HTR-8/SVneo (cell line): ENCODE measurements at places on chromosomes 16 and 17.
A peak's percentile ranks its signal among the peaks of the same experiment; 100 is the strongest.

DNA sequence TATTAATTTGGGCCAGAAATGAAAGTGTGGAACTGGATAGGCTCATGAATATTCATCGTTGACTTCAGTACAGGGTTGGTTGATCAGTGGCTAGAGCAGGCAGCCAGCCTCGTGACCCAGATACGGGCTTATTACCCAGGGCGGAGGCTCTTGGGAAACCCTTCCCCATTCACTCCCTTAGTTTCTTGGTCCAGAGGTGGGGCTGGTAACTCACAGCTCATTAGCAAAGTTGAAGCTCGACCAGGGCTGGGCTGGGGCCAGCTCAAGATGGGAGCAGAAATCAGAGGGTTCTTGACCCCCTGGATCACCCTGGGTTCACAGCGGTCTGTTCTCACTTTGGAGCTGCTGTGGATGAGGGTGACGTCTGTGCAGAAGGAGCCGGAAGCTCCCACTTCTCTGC is 44.6 kb upstream of the GSE1 start:
- DNase-seq = no peak

DNA sequence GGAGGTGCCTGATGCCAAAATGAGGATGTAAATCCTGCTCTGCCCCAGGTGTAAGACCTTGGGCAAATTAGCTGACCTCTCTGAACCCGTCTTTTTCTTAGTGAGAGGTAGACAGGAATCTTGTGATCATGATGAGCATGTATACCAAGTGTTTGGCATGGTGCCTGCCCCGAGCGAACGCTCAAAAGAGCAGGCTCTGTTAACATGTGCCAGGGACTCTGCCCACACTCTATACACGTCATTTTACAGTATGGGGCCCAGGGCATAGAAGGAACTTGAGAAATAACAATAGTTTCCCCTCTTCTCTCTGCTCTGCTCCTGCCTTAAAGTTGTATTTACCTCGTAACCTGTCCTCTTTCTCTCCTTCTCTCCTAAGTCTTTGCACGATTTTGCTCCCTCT is 9.3 kb upstream of the MAF start:
- DNase-seq = no peak

DNA sequence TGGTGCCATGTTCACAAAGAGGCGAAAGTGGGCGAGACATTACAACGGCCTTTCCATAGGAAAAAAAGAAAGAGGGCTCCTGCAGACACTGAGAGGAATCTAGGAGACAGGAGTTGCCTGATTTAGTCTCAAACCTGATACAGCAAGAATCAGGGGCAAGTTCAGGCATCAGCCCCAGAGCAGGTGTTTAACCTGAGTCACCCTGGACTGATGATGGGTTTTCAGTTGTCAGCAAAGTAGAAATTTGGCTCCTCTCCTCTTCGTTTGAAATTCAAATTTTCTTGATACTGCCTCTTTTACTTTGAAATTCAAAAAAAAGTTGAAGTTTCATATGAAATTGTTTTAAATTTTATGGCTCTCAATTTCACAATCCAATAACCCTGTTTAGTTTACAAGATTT is 189.5 kb downstream of the ABCC12 start:
- DNase-seq = no peak

DNA sequence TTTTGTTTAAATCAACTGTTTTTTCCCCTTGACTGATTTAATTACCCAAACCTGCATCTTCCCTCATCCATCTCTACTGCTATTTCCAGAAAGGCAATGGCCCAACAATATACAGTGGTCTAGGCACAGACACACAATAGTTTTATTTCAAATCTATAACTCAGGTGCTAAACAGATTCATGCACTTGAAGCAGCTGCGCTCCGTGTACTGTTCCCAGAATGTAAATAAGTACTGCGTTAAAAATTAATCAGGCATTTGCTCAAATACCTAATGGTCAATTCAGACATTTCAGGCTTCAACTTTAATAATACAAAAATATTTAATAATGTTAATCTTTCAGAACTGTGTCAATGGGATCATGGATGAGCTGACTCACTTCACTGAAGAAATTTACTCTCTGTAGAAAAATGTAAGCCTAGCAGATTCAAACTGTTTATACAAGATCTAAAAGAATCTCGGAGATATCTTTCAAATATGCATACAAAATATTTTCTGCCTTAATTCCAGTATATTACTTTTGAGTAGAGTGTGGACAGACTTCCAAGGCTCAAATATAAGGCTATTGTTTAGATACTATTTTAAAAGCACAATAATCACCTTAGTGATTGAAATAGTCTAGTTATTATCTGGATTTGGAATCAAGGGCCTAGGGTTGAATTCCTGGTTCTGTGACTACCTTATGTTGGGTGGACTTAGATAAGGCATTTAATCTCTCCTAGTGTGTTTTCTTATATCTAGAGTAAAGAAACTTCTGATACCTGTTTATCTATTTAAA is 97.4 kb upstream of the PSMD7 start:
- DNase-seq = no peak

GRCh38 chr17:76407509-76407908 is 23.1 kb downstream of the SPHK1 start:
- no peak for DNase-seq

- DNase-seq = peak; percentile 41
Measured at GRCh38 chr16:77288222-77288621, 89.0 kb downstream of the SYCE1L start.

DNA sequence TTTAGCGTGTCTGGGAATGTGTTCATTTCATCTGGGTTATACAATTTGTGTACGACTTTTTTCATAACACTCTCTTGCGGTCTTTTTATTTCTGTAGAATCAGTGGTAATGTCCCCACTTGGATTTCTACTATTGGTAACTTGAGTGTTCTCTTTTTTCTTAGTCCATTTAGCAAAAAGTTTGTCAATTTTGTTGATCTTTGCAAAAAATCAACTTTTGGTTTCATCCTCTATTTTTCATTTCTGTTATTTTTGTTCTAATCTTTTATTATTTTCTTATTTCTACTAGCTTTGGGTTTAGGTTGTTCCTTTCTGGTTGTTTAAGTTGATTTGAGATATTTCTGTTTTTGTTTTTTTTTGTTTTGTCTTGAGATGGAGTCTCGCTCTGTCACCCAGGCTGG is 7.7 kb upstream of the SLC22A31 start:
- no peak for DNase-seq

GRCh38 chr16:68728523-68728922 is 8.6 kb upstream of the CDH1 start:
- no peak for DNase-seq

GRCh38 chr16:58035356-58036170 is 10.0 kb downstream of the MMP15 start:
- DNase-seq = no peak

GRCh38 chr16:56651586-56651985 is at the start of gene MT1B:
Gene MT1B, plus strand, starts transcription at chr16:56651886. Its CDS starts 68 bp downstream, at chr16:56651954.
- no peak for DNase-seq

DNA sequence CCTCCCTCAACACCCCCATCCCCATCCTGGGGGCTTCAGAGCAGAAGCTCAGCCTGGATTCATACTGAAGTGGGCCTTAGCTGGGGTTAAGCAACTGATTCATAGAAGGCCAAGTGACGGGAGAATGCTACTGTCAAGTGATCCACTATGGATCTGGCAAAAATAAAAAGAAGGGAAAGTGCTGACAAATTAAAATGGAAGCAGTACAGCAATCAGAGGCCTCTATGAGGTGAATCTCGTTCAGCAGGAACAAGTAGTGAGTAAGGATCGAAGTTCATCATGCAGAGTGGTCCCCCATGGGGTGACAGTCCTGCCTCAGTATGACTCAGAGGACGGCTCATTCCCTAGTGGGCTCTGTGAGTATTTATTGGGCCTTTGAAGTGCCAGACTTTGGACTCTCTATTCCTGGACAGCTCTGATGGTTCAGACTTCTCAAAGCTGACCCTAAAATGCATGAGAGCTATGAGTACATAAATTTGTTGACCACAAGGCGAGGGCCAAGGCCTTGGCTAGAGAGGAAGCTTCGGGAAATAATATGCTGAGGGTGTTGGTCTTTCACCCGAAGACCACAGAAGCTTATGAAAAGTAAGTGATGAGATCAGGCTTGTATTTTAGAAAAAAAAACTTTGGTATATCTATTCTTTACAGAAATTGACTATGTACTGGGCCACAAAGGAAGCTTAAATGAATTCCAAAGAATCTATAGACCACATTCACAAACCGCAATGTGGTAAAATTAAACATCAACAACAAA is 5.3 kb upstream of the NSMCE1 start:
- no peak for DNase-seq

DNA sequence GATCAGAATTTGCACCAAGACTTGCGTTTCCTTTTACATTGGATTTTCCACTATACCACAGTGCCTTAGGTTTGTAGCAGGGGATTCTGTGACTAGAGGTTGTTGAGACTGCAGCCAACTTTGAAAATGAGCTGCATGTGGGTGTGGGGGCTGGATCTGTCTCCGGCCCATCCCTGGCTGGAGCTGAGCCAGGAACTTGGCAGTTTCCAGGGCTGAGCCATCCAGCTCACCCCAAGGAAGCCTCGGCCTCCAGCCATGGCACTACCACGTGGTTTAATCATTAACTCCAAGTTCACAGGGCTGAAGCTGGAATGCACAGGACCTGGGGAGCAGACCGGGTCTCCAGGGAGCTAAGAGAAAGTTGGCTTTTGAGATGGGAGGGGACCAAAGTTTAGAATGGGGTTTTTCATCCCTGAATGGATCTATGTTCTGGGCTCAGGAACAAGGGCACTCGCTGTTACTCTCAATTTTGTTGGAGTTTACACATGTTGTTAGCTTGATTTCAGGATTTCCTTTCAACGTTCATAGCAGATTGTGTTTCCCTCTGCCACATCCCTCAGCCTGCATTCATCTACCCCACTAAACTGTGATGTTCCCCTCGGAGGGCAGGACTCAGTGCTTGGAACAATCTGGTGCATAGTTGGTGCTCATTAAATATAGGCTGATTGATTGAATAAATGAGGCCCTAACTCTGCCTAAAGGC is 42.3 kb upstream of the HNF1B start:
- DNase-seq = no peak

- DNase-seq = no peak
Measured at GRCh38 chr16:4744555-4745273, 10.4 kb downstream of the DNAAF8 start.

DNA sequence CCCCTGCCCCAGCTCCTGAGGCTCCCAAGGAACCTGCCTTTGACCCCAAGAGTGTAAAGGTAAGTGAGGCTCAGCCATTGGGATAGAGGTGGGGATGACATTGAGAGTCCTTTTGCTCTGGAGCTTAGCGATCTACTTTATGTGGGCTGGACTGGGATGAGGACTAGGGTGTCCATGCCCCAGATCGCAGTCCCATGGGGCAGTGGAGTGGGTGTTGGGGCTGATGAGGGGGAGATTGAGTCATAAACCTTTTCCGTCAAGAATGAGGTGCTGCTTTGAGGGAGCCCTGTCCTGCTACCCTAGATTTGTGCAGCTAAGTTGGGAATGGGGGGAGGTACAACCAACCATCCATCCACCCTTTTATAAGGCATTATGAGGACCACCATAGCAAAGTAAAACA is 351 bp downstream of the MYL4 start:
- no peak for DNase-seq

DNA sequence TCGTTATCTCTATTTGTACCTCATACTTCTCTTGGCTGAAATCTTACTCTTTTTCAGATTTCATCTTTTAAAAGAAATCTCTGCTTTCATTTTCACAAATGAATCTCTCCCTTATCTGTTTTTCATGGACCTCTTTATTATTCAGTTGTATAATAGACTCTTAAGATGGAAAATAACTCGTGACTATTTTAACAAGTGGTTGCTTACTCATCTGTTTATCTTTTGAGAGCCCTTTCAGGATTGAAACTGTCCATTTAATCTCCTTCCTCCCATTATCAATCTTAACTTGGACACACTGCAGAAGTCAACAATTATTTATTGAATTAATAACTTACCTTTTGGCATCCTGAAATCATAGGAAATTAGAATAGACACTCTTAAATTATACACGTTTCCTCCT is 68.8 kb downstream of the ABCA8 start:
- no peak for DNase-seq

DNA sequence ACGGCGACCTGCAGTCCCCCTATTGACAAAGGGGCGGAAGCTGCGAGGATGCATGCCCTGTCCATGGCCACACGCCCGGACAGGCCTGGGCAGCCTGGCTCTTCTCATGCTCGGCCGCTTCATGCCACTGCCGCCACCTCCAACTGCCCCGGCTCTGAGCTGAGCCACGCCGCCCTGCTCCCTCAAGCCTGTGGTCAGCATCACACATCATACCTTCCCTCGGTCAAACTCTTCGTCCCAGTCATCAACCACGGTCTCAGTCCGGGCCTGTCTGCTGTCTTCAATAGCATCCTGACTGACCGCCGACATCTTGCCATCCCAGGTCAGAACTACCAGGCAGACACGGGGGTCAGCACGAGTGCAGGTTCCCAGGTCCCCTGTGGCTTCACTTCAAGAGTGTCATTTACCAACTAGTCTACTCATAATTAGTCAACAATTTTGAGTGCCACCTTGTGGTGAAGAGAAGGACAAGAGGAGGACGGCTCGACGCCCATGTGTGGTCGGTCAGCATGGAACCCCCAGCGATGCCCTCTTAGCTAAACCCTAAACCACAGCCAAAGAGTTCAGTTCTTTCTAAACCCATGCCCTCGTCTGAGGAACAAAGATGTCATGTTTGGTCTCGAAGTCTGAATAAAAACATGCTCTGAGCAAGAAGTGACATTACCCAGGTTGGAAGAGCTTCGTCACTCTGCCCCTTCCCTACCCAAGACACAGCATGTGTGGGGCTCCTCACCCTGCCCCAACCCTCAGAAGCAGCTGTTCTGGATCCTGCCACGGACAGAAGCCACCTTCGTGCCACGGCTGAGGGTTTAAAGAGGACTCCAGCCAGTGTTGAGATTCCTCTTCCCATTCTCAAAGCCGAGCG is 16.9 kb upstream of the CYTH1 start:
- DNase-seq = no peak

DNA sequence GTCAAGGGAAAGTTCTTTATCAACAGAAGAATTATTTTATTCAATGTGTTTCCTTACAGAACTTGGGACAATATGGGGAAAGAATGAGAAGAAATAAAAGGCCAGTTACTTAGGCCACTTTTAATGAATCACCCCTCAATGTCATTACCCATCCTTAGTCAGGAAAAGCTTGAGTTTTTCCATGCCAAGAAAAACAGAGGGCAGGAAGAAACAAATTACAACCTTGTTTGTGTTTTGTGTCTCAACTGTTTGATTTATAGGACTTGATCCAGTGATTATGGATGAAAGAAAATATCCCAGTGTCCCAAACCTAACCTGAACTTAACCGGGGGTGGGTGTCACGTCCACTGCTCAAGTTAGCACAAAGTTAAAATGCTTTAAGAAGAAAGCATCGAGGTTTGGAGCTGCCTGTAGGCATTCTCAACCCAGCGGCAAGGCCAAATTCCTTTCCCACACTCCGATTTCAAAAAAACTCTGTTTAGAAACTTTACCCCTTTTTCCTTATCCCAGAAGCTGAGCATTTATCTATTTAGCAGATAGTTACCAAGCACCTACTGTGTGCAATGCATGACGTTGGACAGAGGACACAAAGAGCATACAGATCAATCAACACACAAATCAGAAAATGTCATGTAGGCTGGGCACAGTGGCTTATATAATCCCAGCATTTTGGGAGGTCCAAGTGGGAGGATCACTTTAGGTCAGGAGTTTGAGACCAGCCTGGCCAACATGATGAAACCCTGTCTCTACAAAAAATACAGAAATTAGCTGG is 14.0 kb upstream of the CYB5B start:
- DNase-seq = no peak

- DNase-seq = no peak
Measured at GRCh38 chr17:57115916-57116315, 30.9 kb downstream of the AKAP1 start.
